ENCODE measurements at places on chromosomes 3 and 15.

DNA sequence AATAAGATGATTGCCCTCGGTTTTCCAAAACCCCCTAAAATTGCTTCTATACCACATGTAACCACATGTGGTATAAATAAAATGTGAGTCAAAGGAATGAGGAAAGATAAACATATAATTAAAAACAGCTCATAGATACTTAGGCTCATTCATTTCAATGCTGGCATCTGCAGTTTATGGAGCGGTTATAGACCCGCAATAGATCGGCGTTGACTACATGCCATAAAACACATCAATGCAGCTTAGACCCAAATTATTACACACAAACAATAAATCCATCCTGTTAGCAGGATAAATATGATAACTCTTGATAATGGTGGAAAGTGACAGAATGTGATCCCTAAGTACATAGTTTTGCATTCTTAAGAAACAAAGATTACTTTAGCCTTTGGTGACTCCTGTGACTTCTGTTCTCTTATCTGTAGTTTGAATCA lies 143.7 kb downstream of the NR2F2 start:
- DNase-seq: no peak

DNA sequence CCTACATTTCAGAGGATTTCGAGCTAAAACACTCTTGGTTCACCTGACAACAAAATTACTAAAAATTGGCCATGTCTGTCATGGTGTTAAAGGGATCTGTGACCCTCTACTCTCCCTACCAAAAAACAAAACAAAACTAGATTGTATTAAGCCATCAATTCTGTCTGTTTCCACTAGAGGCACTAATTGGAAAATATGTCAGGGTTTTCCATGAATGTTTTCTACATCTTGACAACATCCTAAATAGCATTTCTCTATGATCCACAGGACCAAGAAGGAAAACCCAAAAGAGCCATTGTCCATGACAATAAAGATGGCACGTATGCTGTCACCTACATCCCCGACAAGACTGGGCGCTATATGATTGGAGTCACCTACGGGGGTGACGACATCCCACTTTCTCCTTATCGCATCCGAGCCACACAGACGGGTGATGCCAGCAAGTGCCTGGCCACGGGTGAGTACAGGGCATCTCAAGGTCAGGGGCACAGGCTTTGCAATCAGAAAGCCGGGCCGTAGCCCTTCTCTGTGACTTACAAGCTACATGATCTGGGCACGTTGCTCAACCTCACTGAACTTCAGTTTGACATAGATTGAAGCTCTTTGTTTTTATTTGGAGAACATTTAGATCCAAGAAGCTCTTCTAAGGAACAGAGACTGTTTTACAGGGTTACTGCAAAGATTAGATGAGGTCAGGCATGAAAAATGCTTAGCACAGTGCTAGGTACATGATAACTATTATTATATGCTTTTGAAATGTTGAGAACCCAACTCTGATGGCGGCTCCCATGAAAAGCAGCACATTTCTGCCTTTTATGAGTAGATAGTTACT lies 74.8 kb downstream of the DNASE1L3 start:
- DNase-seq: no peak

GRCh38 chr3:177124882-177125281 lies 72.4 kb downstream of the TBL1XR1 start:
- DNase-seq: no peak

DNA sequence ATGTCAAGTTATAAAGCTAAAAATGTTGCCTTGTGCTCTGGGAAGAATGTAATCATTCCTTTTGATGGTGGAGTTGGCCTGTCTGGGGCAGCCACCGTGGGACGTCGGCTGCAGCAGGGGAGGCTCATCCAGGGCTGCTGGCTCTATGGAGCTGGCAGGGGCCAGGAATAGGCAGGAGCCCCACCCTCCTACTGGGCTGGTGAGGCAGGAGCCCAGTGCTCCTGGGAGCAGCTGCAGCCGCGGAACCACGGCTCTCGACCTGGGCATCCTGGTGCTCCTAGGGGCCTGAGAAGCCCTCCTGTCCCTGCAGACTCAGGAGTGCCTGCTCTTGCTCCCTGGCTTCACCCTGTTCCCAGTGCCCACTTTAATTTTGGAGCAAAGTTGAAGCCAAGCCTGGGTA lies 127.1 kb downstream of the DIPK2A start:
- no peak for DNase-seq

DNA sequence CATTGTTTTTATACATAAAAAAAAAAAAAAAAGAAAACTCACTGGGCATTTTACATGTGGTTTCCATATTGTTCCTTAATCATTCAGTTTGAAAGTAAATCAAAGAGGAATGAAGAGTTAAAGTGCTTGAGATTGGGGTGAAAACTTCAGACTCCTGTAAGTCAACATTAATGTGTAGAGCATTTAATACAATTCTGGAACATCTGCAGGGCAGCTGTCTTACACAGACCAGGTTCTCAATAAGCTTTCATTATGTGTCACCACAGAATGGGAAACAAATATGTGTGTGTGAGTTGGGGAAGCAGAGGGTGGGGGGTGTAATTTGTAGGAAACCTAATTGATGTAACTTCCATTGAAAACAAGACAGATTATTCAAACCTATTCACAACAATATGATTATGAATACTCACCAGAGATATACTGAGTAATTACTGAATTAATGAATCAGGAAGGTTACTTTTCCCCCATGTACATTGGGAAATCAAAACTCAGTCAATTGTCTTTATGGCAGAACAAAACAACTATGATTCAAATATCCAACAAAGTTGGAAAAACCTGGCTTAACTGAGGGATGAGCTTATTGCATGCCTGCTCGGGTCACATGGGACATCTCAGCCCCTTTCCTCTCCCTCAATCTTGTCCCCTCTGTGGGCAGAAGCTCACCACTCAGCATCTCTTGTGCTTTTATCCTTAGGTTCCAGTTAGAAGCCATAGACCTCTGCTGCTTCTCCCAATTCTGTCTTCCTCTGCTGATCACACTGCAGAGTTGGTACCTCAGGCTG lies 281.2 kb upstream of the THBS1 start:
- DNase-seq: no peak

DNA sequence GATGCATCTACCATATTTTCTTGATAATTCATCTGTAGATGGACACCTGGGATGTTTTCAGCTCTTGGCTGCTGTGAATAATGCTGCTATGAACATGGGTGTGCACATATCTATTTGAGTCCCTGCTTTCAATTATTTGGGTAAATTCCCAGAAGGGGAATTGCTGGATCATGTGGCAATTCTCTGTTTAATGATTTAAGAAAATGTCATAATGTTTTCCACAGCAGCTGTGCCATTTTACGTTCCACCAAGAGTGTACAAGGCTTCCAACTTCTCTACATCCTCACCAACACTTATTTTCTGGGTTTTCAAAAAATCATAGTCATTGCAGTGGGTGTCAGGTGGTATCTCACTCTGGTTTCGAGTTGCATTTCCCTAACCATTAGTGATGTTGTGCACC lies 64.4 kb downstream of the NSMCE3 start:
- DNase-seq: no peak

- no peak for DNase-seq
Measured at GRCh38 chr3:10240799-10241198, 7.5 kb upstream of the TATDN2 start.

All from cerebellar cortex (tissue), 1 donor.